ENCODE measurements at places on chromosomes 11 and 22.
A peak's percentile ranks its signal among the peaks of the same experiment; 100 is the strongest.

GRCh38 chr11:44326615-44327475, 16.9 kb upstream of the ALX4 start:
- DNase-seq = no peak

- peak; percentile 85 for DNase-seq
Observed at GRCh38 chr11:83583757-83584366, 297.7 kb upstream of the CCDC90B start.

GRCh38 chr22:25448435-25449051, 115.9 kb upstream of the GRK3 start:
- no peak for DNase-seq

DNA sequence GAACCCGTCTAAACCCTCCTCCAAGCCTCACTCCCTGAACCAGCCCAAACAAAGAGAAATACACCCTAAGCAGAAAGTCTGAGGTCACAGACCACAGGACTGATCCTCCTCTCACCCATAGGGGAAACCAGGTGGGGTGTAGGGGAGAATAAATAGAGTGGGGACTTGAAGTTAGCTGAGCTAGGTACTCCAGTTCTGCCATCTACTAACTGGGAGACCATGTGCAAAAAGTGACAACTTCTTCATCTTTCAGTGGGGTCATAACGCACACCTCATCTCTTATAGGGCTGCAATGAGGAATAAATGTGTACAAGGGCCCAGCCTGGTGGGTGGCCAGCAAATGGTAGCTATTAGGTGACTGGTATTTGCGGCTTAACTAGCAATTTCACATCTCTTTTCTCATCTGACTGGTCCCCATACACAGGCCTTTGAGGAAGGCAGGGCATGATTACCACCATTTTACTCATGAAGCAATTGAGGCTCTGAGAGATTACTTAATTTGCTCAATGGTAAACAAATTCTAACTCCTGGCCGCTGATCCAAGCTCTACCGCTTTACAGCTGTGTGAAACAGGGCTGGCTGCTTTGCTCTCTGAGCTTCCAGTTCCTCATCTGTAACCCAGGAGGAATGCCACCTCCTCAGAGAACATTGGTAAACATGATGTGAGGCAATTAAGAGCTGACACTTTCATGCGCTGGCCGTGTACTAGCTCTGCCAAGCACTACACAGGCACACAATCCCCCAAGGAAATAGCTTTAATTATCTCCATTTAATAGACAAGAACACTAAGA, 16.6 kb downstream of the TBC1D10A start:
- peak; percentile 85 for DNase-seq
